Immature natural killer cell (primary cell): ENCODE measurements at places on chromosomes 7 and 10.
A peak's percentile ranks its signal among the peaks of the same experiment; 100 is the strongest.

- no peaks in the 10 kb centered on the region for H3K4me1 ChIP-seq
- no peak for DNase-seq
- no peak overlapping the region for H3K27ac ChIP-seq
- peaks cover 5% of the 10 kb centered on the region for H3K27me3 ChIP-seq
These were observed 40.8 kb upstream of the INSIG1 start for GRCh38 chr7:155256761-155257481.

DNA sequence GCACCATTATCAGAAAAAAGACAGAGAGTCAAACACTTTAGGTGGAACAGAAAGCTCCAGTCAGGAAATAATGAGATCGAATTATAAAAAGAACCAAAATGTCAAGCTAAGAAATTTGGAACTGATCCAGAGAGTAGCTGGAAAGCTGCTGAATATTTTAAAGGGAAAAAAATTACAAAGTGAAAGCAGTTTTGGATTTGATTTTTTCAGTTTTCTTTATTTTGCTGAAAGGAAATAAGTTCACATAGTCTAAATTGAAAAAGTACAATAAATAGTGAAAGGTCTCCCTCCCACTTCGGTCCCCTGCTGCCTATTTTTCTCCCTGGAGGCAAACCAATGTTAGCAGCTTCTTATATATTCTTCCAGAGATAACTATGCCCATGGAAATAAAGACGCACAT is 11.3 kb upstream of the TOMM7 start:
- peaks cover 7% of the 10 kb centered on the region for H3K27me3 ChIP-seq
- no peak overlapping the region for H3K4me3 ChIP-seq
- H3K27ac ChIP-seq, result no peak overlapping the region
- no peak for DNase-seq

DNA sequence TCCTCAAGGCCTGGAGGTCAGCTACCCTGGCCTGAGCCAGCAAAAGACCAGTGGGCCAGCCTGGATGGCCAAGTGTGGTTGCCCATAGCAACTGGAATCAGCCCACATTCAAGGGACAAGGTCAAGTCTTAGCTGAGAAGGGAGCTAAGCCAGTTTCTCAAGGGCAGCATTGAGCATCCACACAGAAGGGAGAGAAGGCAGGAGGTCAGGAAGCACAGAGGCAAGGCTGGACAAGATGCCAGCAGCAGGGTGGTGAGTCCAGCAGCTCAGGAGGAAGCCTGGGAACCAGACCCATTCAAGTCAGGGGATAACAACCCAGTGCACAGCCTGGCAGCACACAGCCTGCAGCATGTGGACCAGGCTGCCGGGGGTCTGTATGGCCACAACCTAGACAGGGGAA is 54.0 kb upstream of the ZMIZ1 start:
- no peak for DNase-seq
- no peaks in the 10 kb centered on the region for H3K36me3 ChIP-seq
- no peak overlapping the region for H3K27ac ChIP-seq
- H3K4me1 ChIP-seq, result no peaks in the 10 kb centered on the region
- no peak overlapping the region for H3K4me3 ChIP-seq

DNA sequence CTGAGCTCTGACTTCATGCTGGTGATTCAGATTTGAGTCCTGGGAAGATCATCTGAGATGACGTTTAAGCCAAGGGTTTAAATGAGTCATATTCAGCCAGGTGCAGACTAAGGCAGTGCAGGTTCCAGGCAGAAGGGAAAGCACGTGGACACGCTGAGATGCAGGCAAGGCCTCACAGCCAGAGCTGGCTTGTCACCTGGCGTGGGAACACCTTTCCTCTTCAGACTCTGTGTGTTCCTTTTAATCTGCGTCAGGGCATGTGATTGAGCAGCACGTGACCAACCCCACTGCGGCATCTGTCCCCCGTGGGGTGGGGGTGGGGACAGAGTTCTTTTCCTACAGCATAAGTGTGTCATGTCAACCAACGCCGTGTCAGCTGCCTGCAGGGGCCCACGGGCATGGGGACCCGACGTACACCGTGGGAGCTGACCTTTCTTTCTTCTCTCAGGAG is 10.7 kb upstream of the IDI2 start:
- no peak overlapping the region for H3K4me3 ChIP-seq
- H3K4me1 ChIP-seq, result peaks cover 10% of the 10 kb centered on the region
- no peak overlapping the region for H3K27ac ChIP-seq
- peaks cover 17% of the 10 kb centered on the region for H3K36me3 ChIP-seq
- peaks cover 2% of the 10 kb centered on the region for H3K27me3 ChIP-seq

GRCh38 chr7:29413626-29414136 is 150.0 kb upstream of the PRR15 start:
- H3K36me3 ChIP-seq, result peaks cover 13% of the 10 kb centered on the region
- H3K27ac ChIP-seq, result no peak overlapping the region
- peaks cover 18% of the 10 kb centered on the region for H3K4me1 ChIP-seq
- no peaks in the 10 kb centered on the region for H3K27me3 ChIP-seq

- H3K27me3 ChIP-seq, result no peaks in the 10 kb centered on the region
- no peak for DNase-seq
- peak overlapping the region; percentile 93 for H3K4me3 ChIP-seq
- H3K27ac ChIP-seq, result no peak overlapping the region
- peaks cover 36% of the 10 kb centered on the region for H3K4me1 ChIP-seq
These were observed 2.2 kb downstream of the KLHL7 start for GRCh38 chr7:23107781-23108180.

- no peak for DNase-seq
- no peak overlapping the region for H3K27ac ChIP-seq
- peaks cover 3% of the 10 kb centered on the region for H3K27me3 ChIP-seq
- no peaks in the 10 kb centered on the region for H3K4me1 ChIP-seq
- H3K4me3 ChIP-seq, result no peak overlapping the region
- H3K36me3 ChIP-seq, result no peaks in the 10 kb centered on the region
These were observed 236.0 kb upstream of the NRP1 start for GRCh38 chr10:33570495-33570894.

DNA sequence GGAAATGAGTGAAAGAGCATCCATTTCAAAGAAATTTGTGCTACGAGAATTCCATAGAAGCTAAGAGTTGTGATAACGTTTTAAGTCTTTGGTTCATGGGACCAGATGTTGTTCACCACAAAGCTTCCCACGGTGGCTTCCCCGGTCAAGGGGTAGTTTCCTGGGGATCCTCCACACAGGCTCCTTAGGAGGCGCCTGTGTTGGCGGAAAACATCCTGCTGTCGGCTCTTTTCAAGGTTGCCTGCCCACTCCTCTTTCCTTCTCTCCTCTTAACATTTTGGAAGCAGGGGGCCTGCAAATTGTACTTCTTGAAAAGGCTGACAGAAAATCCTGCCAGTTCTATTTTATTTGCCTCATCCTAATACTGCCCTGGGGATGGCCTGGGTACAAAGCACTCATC is 398.6 kb downstream of the SORCS1 start:
- H3K36me3 ChIP-seq, result no peaks in the 10 kb centered on the region
- H3K27me3 ChIP-seq, result no peaks in the 10 kb centered on the region
- H3K4me3 ChIP-seq, result no peak overlapping the region
- no peak for DNase-seq
- H3K4me1 ChIP-seq, result no peaks in the 10 kb centered on the region
- no peak overlapping the region for H3K27ac ChIP-seq

DNA sequence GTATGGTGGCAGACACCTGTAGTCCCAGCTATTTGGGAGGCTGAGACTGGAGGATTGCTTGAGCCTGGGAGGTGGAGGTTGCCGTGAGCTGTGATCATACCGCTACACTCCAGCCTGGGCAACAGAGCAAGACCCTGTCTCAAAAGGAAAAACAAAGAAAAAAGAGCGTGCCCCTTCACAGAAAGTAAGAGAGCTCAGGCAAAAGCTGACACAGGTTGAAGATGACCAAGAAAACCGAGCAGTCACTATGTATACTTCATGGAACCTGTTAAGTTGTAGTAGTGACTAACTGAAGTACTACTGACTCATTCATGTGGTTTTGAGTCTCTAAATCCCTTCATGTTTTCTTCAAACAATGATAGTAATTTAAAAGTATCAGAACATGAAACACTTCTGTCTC is 1.2 kb upstream of the PRRT4 start:
- peaks cover 35% of the 10 kb centered on the region for H3K27me3 ChIP-seq
- H3K27ac ChIP-seq, result no peak overlapping the region
- H3K4me3 ChIP-seq, result peak overlapping the region; percentile 82
- DNase-seq, result no peak
- H3K36me3 ChIP-seq, result no peaks in the 10 kb centered on the region

GRCh38 chr7:131556053-131556908 is at the start of gene PODXL:
Gene PODXL (minus strand): TSS chr7:131556628. CDS start chr7:131556359, 269 bp downstream.
- no peaks in the 10 kb centered on the region for H3K36me3 ChIP-seq
- H3K4me1 ChIP-seq, result peaks cover 12% of the 10 kb centered on the region
- H3K27ac ChIP-seq, result no peak within 1 kb of the TSS
- peak within 1 kb of the TSS; percentile 80 for H3K4me3 ChIP-seq
- H3K27me3 ChIP-seq, result peaks cover 15% of the 10 kb centered on the region

DNA sequence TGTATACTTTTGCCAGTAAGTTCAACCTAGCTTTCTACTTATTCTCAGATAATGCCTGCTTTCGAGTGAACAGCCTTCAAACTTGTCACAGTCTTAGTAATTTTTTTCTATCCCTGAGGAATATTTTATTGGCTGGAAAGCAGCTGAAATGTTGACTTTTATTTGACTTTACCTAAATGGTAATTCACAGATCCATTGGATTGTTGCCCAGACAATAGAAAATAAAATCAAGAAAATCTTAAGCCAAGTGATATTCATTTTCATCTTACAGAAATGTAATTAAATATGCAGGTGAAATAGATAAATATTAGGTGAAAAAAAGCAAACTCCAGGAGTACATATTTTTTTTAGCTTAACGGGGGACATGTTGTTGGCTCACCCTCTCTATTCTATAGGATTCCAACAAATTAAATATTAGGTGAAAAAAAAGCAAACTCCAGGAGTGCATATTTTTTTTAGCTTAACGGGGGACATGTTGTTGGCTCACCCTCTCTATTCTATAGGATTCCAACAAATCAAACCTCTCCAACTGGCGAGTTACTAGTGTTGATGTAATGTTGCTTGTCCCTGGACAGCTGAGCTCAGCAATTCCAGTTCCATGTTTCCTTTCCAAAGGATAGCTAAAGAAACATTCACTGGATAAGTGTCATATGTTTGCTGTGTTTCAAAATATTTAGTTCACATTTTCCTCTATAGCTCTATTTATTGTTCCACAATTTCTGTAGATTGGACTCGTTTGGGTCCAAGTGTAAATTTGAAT is 4.2 kb downstream of the TMEM26 start:
- H3K36me3 ChIP-seq, result no peaks in the 10 kb centered on the region
- peaks cover 14% of the 10 kb centered on the region for H3K4me1 ChIP-seq
- DNase-seq, result no peak
- H3K27me3 ChIP-seq, result peaks cover 9% of the 10 kb centered on the region
